ENCODE measurements at places on chromosomes 5 and 9.

DNA sequence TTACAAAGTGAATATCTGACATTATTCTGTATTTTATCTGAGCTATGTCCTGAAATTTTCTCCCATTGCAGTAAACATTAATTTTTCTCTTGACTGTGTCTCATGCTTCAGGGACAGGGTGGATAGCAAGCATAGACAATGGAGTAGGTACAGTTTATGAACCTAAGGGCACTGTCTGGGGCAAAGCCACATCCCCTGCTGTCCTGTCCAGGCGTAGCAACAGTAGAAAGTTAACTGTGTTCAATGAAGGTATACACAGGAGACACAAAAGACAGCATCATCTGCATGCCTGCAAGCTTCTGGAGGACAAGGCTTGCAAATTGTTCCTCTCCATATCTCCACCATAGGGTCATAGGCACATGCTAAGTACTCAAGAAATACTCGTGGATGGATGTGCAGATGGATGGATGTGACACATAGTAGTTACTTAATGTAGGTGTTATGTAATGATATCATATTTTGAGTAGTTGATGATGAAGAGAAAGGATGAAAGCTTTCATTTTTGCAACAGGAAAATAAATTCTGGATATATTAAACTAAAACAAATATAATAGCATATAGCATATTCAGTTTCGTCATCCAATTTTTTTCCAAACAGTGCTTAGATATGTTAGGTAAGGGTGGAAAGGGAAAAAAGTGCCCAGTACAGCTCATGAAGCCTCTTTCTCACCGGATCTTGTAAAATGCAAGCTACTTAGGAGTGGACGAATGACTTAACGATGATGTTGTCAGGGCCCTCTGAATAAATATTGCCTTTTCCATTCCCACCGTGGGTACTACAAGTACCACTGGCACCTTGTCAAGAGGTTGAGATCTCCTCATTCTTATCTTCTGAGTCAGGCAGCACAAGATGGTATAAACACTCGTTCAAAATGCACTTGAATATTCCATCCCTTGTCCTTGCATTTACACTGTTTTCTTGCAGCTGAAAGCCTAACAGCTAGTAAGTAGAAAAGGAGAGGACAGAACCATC, 19.9 kb upstream of the ZSWIM6 start:
- DNase-seq = no peak

GRCh38 chr5:99763021-99763774, 772.0 kb upstream of the FAM174A start:
- DNase-seq = no peak

GRCh38 chr9:84512493-84512892, 157.0 kb upstream of the NTRK2 start:
- no peak for DNase-seq

DNA sequence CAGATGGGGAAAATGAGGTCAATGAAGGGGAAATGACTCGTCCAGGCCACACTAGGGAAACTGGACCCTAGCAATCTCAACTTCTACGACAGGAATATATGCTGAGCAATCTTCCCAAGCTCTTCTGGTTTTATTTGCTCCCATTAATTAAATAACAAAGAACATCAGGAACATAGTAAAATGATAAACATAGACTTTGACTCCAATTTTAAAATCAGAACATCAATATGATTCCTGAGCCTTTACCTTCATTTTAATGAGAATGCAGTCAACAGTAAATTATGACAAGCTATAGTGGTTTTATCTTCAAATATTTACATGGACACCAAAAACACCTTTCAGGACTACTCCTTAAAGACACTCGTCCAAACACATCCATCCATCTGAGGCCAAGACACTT, 74.2 kb upstream of the FRRS1L start:
- DNase-seq = no peak

Measured in activated CD4-positive, alpha-beta T cell treated with anti-CD3 and anti-CD28 coated beads, Interleukin-2, amount 50 U/mL, for 1 hour (primary cell).